ENCODE measurements at places on chromosomes 16 and 17.
A peak's percentile ranks its signal among the peaks of the same experiment; 100 is the strongest.

DNA sequence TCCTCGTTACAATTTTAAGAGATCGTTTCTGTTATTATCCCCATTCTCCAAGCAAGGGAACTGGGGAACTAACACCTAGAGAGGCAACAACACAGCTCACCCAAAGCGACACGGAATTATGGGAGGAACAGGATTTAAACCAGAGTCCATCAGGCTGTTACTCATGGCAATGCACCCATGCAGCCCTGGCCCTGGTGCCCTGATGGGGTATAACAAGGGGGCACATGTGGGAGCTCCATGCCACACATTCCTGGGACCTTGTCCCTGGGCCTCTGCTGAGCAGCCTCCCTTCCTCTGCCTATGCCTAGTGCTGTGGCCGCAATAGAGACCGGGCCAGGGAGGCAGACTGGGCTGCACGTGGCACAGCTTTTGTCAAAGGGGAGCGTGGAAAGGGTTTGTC lies 13.3 kb upstream of the RCVRN start:
- DNase-seq = no peak

- DNase-seq = no peak
Observed at GRCh38 chr17:63042256-63042812, 76.3 kb downstream of the TANC2 start.

DNA sequence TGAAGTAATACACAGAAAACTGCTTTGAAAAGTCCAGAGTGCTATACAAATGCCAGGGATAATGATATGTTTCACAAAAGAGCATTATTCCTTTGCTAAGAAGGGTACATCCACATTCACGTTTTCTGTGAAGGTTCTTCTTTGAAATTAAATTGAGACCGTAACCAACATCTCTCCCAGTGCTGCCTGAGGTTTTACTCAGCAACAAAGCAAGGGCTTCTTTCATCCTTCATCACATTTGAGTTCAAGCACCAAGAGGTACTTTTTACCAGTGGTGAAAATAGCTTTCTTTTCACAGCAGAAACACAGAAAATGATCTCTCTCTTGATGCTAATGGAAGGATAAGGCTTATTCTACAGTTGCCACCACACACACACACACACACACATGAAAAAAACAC lies 113.3 kb downstream of the TOX3 start:
- no peak for DNase-seq

DNA sequence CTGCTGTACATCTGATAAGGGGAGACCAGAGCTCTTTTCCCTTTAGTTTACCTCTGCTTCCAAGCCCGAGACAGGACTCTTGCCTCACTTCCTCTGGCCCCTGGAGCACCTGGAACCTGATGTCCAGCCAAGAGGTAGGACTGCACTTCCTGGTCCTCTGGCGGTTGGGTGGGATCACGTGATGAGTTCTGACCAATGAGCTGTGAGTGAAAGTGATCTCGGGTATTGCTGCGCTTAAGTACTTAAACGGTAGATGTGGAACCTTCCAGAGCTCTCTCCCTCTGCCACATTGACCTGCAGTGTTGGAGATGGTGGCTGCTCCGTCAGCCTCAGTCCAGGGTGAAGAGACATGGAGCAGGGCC lies 67.0 kb downstream of the SMPD3 start:
- no peak for DNase-seq

DNA sequence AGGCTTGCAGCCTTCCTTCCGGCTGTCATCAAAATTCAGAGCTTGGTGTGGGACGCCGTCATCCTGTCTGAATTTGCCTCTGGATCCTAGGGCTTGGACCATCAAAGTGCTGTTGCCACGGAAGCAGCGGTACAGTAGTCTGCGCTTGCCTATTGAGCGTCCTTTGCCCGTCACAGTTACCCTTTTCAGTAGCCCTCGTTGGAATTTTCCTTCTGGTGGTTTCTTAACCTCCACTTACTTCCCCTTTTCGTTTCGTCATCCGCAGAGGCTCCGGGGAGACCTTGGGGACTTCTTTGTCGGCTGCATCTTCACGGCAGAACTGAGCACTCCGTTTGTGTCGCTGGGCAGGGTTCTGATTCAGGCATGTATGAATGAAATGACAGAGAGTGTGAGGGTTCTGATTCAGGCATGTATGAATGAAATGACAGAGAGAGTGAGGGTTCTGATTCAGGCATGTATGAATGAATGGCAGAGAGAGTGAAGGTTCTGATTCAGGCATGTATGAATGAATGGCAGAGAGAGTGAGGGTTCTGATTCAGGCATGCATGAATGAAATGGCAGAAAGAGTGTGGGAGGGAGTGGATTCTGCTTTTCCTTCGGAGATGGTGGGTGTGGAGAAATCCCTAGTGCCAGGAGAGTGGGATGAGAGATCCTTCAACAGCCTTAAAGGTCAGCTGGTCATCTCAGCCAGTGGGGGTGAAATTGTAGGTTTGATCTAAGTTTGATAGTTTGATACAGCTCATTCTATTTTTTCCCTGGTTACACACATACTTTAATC lies 8.0 kb downstream of the TLCD3A start:
- DNase-seq = peak; percentile 72

All from GM12864 (cell line).